ENCODE measurements at places on chromosomes 5 and 9.

DNA sequence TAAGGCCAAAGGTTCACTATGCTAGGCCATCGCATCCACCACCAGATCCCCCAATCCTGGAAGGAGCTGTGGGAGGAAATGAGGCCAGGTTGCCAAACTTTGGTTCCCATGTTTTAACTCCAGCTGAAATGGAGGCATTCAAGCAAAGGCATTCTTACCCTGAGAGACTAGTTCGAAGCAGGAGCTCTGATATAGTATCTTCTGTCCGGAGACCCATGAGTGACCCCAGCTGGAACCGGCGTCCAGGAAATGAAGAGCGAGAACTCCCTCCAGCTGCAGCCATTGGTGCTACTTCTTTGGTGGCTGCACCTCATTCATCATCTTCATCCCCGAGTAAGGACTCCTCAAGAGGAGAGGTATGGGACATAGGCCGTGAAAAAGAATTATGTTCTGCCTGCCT lies 75.6 kb downstream of the GAPVD1 start:
- no peak for DNase-seq

DNA sequence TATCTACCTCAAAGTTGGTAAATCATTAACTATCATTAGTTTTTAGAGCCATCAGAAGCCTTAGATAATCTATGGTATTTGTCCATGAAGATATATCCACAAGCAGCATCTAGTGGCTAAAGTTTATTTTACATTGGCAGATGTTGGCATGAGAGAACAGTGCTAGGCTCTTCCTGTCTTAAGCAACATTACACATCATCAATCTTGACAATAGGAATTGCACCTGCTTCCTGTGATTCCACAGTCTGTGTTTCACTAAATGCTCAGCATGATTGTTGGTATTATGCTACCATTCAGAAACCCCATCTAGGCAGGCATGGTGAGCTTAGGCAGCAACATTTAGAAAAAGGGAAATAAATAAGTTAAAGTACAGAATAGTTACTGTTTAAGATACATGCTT lies 246.6 kb downstream of the SLCO4C1 start:
- DNase-seq, result no peak

DNA sequence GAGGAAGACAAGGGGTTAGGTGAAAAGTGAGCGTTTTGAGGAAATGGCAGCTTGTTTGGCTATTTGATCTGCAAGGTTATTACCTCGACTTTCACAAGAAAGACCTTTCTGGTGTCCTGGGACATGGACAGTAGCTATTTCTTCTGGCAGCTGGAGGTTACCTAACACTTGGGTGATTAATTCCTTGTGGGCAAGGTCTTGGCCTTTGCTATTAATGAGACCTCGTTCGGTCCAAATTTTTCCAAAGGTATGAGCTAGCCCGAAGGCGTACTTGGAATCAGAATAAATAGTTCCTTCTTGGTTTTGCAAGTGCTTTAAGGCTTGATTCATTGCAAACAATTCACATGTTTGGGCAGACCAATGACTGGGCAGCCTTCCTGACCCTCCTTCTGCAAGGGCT lies 4.9 kb downstream of the GTF3C5 start:
- no peak for DNase-seq

DNA sequence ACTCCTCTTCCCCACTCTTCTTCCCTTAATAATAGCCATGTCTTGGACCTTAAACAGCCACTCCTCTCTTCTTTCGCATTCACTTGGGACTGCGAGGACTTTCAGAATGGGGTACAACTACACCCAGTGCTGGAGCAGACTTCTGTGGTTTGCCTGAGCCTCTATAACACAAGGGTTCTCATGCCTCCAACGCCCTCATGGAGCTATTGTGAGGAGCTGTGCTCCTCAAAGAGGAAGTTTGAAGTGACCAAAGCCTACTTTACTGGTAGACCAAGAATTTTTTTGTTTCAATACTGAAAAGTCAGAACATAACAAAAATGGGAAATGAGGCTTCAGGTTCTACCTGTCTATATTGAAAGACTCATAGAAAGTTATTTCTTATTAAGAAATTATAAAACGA lies 316.4 kb downstream of the PIK3R1 start:
- no peak for DNase-seq

- no peak for DNase-seq
These were observed 234.0 kb upstream of the NMUR2 start for GRCh38 chr5:152638996-152639552.

DNA sequence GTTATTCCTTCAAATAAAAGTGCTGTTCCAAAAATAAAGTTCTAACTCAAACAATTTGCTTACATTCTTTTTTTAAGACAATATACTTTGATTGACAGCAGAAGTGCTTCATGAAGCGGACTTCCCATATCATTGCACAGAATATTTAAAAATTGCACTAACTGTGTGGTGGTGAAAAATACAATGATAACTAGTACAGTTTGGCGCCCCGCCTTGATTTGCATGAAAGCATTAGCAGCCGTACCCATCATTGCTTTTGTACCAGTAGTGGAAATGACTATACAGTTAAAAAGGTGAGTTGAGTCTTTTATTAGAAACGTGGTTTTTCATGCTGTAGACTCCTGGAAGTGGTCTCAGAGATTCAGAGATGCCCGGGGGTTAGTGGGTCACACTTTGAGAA lies 69.5 kb upstream of the MAP3K1 start:
- no peak for DNase-seq

DNA sequence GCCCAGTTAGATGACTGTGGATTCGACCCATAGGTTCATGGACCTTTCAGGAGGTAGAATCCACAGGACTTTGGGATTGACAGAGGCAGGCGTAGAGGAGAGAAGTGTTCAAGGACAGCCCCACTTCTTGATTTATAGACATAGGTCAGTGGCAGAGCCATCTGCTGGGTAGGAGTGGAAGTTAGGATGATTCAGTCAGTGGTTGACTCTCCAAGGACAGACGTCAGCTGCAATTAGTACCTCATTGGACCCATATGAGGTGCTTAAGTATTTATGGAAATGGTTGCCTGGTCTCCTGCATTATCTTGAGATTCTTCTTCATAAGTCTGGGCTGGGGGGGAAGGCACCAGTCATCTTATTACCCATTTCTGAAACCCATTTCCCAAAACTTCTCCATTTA lies 70.9 kb downstream of the SH3RF2 start:
- no peak for DNase-seq

DNA sequence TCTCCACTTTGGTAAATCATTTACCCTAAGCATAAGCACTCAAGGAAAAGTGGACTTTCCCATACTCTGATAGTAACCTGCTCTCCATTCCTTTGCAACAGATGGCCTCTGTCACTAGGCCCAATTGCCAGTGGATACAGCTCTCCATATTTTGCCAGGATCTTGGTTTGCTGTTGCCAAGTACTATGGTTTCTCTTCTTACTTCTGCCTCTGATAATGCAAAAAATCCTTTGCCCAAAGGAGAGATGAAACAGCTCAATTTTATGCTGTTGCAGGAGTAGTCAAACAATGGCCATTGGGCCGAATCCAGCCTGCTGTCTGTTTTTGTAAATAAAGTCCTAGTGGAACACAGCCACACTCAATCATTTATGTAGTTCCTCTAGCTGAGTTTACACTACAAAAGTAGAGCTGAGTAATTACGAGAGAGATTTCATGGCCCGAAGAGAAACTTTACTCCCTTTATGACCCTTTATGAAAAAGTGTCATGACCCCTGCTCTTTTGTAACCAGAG lies 92.5 kb downstream of the HTR4 start:
- no peak for DNase-seq

Data from stimulated activated naive CD4-positive, alpha-beta T cell (primary cell).